Stimulated activated CD4-positive, alpha-beta T cell treated with anti-CD3 and anti-CD28 coated beads, Interleukin-1b, Interleukin-23, amount 100 ng/mL, for 1 hour (primary cell): ENCODE measurements at places on chromosomes 2 and 18.

DNA sequence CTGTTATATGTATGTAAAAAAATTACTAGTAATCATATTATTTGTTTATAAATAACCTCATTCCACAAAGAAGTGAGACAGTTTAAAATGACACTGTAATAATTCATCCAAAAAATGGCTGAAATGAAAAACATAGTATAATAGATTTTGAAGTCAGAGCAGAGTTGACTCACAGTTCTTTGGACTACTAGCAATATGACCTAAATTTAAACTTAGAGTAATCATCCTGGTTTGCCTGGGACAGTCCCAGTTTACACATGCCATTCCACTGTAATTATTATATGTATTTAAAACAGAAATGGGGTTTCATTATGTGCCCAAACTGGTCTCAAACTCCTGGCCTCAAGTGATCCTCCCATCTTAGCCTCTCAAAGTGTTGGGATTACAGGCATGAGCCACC, 48.3 kb downstream of the CCDC88A start:
- no peak for DNase-seq

- no peak for DNase-seq
Observed at GRCh38 chr2:16071865-16072637, 131.7 kb downstream of the MYCN start.

GRCh38 chr2:112772322-112772721, 7.9 kb upstream of the CKAP2L start:
- DNase-seq: no peak

DNA sequence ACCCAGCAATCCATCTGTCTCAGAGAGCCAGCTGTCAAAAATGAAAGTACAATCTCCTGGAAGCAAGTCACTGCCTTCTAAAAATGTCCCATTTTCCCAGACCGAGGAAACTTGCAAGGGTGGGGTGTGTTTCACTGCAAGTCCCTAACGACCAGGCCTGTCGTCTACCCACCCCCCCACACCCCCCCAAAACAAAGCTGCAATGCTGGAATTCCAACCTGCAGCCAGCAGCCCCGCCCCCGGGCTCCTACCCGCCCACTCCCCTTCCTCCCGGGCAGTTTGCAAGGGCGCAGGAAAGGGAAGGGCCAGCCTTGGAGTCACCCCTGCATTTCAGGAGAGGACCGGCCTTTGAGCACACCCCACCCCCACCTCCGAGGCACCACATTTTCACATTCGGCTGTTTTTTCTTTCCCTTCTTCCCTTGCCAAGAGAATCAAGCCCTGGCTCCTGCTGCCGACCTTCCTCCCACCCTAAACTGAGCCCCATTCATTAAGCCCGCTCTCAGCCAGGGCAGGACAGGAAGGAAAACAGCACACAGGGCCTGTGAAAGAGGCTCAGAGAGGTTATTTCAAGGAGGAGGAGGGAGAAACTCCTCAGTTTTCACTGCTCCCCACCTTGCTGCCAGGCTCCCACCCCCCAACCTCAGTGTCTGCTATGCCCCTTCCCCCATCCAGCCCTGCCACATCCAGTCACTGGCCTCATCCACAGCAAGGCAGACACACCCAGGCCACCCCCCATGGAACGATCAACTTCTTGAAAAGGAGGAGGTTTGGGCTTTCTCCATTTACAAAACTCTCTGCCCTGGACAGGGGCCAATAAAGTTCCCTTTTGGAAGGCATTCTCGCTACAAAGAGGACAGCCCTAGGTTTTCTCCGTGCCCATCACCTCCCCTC, 11.3 kb downstream of the SMAD7 start:
- no peak for DNase-seq

- DNase-seq: no peak
Observed at GRCh38 chr2:238136820-238137537, 1.5 kb upstream of the KLHL30 start.

DNA sequence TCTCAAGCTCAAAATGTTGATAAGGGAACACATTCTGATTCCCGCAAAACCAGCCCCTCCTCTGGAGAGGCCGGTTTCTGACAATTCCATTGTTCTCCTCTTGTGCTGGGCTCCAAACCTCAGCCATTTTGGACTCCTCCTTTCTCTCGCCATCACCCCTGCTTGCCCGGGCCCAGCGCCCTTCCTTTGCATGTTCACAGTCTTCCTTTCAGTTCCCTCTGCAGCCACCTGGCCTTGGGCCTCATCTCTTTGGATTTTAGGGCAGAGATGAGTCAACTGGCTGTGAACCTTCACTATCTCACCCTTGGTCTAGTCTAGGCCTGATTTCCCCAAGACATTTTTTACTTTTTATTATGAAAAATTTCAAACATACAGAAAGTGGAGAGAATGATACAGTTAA, 155.9 kb upstream of the MAP3K20 start:
- DNase-seq: no peak

DNA sequence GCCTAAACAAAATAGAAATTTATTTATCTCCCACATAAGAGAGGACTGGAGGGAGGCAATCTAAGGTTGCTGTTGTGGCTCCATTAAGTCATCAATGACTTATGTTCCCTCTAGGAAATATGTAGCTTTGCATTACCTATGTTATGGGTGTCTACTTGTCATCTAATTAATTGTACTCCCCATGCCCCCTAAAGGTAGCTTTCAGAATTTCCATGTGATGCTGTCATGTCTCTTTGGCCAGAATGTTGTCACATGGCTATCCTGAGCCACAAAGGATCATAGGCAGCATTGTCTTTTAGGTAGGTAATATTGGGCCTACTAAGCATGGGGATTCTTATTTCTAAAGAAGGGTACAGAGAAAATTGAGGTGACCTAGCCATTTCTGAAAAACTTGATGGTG, 935.6 kb upstream of the FANCL start:
- no peak for DNase-seq

DNA sequence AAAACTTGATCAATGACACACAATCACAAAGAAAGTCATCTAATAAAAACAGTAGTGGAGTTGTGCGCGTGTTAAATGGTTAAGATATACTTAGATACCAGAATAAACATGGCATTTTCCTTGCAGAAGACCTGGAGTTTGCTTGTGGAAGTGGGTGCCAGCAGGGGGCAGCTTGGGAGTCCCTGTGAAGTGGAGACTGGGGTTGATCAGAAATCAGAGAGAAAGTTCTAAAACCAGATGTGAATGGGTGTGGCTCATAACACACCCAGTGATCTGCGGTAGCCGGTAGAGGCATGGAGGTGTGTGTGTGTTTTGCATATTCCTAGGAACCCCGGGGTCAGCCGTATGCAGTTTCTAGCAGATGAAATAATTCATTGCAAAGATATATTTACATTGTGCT, 300.1 kb upstream of the TRIB2 start:
- peak; percentile 21 for DNase-seq

GRCh38 chr2:3253913-3254441, 123.6 kb downstream of the EIPR1 start:
- DNase-seq: no peak

GRCh38 chr18:75391279-75392225, 36.0 kb downstream of the SMIM21 start:
- no peak for DNase-seq

GRCh38 chr2:230161184-230161583, 58.6 kb downstream of the SP110 start:
- DNase-seq: no peak

DNA sequence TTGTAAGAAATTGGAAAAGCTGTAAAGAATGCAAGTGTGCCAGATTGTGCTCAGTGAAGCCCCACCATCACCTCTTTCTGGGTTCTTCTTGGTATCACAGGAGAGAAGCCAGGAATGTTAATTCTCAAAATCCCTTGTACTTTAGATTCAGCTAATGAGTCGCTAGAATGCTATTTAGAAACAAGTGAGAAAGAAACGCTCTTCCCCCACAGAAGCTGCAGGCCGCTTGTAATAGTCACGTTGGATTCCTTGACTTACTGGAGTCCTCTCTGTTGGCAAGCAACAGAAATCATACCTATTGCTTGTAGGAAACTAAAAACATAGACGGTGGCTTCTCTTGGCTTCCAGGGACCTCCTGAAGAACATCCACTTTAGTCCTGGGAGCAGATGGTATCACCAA, 375.6 kb upstream of the LRATD1 start:
- DNase-seq: no peak

- DNase-seq: no peak
Observed at GRCh38 chr2:62474176-62474575, 31.8 kb downstream of the TMEM17 start.

DNA sequence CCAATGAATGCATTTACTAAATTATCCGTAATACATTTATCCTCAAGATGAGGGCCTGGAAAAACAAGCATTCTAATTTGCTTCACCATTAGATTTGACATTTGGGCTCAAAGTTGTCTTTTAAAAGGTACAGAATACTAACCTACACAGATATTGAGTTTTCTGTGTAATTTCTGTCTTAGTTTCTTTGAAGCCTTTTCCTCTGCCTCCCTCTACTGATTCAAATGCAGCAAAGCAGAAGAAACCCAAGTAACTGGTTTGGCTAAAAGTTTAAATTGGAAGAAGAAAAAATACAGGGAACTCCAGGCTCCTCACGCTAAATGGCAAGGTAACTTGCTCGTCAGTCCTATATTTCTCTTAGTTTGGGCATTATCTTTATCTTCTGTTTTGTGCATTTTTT, 53.3 kb upstream of the SLC5A7 start:
- DNase-seq: no peak

- no peak for DNase-seq
Observed at GRCh38 chr2:17935242-17935885, 56.9 kb downstream of the KCNS3 start.

GRCh38 chr2:187408926-187409325, 39.1 kb downstream of the CALCRL start:
- DNase-seq: no peak
